ENCODE measurements at places on chromosomes 5 and 9.

GRCh38 chr9:123757960-123758359 is 172.0 kb downstream of the DENND1A start:
- DNase-seq, result no peak

DNA sequence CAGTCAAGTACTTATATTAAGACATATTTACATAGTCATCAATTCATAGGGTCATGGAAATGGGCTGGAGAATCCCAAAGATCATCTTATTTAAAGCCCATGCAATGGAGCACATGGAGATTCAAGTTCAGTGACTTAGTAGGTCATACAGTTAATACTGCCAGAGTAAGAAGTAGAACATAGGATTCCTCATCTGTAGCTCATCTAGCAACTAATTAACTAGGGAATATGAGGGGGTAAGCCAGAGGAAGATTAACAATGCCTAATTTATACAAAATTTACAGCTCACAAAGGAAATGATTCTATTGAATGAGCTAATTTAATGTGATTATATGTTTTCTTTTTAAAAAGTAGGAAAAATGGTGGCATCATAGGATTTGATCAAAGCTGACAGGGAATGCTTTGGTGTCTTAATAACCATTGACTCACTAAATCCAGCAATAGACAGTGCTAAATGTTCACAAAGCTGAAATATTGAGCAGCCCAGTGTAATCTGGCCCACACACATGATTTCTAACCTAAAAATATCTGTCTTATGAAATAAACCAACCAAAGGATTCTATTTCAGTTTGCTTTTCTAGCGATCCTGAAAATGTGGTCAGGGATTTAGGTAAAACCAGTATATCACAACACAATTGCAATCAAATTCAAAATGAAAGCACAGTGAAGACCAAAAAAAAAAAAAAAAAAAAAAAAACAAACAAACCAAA is 53.3 kb downstream of the PRDM6 start:
- no peak for DNase-seq

DNA sequence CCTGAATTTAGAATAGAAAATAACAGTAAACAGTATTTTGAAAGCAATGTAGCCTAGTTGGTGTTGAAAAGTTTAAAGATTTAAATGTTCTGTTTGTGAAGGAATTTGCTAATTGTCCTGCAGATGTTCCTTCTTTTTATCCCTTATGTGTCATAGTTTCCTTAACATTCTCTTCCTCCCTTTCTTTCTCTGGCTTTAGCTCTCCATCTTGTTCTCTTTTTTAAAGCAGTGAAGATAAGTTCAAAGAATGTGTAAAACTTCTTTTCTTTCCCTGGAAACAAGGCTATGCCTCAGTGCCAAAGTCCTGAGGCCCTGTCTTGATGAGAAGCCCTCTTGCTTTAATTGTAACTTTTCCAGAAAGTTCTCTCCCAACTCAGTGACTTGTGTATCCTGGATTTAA is 24.4 kb upstream of the GAS1 start:
- no peak for DNase-seq

DNA sequence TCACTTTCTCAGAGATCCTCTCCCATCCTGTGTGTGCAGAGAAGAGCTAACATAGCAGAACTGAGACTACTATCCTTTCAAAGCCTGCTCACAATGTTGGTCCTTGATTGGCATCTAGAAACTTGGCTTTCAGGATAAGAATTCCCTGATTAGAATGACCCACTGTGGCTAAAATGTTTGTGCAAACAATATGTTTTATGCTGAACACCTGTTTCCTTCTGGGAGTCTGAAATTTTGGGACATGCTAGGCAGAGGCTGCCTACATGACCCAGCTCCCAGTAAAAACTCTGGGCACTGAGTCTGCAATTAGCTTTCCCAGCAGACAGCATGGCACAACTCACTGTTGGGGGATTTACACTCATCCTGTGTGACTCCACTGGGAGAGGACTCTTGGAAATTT is 78.9 kb downstream of the CFAP95 start:
- DNase-seq, result no peak

GRCh38 chr5:75185763-75186162 is 50.9 kb downstream of the ANKRD31 start:
- DNase-seq, result no peak

DNA sequence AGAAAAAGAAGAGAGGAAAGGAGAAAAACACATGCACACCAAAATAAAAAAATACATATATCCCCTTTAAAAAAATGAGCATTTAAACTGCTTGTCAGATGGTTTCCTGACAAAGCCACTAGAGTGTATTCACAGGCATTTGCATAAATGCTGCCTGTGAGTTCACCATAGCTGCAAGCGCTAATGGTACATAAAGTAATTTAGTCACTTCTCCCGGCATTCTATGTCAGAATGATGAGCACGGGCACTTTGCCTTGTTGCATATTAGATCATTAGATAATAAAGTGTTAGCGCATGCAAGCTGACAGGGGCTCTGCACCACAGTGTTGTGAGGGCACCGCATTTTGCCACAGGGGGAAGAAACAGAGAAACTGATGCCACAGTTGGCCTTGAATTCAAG is 280.6 kb downstream of the EBF1 start:
- DNase-seq, result no peak

DNA sequence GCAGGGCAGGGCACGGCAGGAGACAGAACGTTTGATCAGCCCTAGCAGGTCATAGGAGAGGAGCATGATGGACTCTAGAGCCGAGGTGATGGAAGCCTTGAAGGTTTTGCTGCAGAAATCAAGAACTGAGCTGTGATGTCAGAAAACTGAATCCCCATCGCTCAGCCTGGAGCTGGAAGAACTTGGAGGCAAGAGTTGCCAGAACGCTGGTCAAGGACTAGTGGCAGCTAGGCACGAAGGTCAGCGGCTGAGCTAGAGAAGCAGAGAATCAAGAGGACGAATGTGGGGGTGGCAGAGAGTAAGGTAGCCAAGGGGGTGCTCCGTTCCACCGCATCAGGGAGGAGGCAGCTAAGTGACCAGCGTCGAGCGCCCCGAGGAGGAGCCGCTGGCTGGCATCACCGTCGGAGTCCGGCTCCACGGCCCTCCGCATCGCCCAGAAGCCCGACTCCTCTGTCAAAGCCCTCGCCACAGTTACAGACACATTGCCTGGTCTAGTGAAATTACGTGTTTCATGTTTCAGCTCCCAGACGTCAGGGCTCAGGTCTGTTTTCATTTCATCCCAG is 1.2 kb upstream of the GALNT10 start:
- no peak for DNase-seq

DNA sequence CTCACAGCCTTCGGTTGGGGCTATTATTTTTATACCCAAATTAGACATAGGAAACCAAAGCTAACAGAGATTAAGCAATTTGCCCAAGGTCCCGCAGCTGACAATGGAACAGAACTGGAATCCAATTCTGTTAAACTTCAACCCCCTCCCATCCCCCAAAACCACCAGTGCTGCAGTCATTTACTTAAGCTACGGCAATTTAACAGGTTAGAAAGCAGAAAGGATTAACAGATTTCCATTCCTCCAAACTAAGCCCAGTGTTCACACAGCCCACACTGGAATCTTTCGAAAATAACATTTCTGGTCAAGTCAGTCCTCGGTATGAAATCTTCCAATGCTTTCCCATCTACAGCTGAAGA is 1023.1 kb upstream of the DMAC1 start:
- DNase-seq, result no peak

DNA sequence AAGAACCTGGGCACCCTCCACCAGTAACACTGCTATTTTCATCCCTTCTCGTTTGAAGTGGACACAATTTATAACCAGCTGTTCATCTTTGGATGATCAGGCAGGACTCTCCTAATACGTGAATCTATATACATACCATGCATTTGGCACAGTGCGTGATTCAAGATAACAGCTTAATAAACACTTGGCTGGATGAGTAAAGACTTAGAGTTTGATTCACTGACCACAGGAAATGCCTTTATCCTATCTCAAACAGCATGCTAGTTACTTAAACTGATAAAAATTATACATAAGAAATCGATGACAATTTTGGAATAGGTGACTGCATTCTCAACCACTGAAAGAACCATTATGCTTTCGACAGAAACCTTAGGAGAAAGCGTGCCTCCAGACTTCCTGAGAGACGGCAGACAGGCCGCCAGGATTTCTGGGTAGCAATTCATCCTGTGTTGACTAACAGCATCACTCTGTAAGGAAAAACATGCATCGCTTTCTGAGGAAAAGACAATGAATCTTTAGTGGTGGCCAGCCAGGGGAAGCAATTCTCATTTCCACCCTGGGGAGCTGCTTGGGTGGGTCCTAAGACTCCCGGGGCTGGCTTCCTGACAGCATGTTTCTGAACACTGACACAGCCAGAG is 9.7 kb downstream of the MRPL36 start:
- no peak for DNase-seq

DNA sequence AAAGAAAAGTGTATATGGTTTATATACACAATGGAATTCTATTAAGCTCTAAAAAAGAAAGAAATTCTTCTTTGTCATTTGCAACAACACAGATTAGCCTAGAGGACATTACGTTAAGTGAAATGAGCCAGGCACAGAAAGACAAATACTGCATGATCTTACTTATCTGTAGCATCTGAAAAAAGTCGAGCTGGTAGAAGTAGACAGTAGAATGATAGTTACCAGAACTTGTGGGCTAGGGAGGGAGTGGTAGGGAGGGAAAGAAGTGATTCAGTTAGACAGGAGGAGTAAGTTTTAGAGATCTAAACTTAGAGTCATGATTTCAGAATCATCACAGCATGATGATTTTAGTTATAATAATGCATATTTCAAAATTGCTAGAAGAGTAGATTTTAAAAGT is 184.6 kb downstream of the TLE4 start:
- no peak for DNase-seq

All from activated naive CD8-positive, alpha-beta T cell treated with anti-CD3 and anti-CD28 coated beads, Interleukin-2, amount 10 ng/mL, durations not matched to agents 7 days and 5 days (primary cell).